GM13976 (cell line): ENCODE measurements at places on chromosomes 5 and 9.

DNA sequence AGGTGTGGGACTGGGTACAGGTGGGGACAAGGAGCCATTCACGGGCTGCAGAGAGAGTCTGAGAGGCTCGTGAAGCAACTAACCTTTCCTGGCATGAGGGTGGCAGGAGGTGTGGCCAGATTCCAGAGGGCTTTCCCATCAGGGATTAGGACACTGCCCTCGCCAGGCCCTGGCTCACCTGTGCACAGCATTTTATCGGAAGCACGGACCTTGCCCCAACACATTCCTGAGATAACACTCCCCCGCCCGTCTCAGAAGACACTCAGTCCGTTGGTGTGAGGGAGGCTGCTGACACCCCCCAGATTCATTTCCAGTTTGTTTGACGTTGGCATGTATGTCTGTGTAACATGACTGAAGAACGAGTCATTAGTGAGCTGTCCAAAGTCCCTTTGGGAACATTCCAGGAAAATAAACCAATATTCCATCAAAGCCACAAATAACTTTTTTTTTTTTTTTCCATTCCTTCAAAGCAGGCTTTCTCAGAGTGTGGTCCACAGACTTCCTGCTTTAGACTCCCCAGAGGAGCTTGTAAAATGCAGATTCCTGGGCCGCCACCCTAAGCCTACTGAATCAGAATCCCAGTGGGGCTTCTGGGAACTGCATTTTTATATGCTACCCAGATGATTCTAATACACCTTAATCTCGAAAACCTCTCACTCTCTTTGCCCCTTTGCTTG, 23.4 kb downstream of the WWC1 start:
- DNase-seq: no peak

DNA sequence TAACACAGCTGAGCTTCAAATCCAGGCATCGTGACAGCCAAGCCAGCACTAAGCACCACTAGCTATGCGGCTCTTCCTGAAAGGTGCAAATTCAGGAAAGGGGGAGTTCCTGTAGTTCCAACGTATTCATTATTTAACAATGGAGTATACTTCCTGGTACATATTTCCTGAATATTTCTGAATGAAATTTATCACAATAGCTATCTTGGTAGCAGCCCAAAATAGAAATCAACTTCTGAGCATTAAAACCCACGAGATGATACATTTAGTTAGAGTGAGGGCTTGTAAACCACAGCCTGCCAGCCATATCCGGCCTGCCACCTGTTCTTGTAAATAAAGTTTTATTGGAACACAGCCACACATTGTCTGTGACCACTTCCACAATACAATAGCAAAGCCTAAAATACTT, 109.7 kb upstream of the RETREG1 start:
- DNase-seq: no peak

DNA sequence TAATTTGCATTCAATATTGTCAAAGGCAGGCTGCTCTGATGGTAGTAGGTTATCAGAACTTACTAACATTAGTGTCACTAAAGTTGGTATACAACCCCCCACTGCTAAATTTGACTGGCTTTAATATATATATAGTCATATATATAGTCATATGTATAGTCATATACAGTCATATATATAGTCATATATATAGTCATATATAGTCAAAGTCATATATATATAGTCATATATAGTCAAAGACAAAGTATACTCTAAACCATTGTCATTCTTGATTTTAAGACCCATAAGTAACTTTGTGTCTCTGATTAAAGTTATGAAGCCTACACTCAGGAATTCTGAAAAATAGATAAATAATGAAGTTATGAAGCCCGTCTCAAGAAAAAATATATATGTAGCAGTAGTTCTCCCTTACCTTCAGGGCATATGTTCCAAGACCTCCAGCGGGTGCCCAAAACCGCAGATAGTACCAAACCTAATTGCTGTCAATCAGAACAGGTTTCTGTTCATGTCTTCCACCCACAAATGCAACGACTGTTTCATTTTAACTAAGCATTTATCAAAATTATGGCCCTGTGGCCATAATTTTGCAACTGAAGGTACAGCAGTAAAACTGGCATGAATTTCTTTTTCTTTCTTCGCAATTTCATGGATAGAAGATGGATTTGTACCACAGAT, 40.1 kb downstream of the TRPM6 start:
- no peak for DNase-seq

DNA sequence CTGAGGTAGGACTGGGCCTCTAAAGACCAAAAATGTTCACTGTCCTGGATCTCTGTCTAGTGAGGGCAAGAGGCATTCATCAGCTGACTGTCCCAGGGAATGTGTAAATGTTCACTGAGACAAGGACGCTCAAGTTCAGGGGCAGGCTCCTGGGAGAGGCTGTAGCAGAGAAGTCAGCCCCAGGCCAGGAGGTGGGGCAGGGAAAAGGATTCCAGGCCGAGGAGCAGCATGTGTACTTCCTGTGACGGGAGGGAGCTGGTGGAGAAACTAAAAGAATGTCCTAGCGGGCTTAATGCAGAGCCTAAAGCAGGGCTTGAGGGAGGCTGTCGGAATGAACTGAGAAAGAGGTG, 205.8 kb downstream of the GABBR2 start:
- no peak for DNase-seq

- DNase-seq: no peak
These were observed 4.7 kb downstream of the ATP6V0E1 start for GRCh38 chr5:172988276-172988675.

- peak; percentile 44 for DNase-seq
These were observed 1.0 kb downstream of the GGTA1 start for GRCh38 chr9:121498487-121499176.

DNA sequence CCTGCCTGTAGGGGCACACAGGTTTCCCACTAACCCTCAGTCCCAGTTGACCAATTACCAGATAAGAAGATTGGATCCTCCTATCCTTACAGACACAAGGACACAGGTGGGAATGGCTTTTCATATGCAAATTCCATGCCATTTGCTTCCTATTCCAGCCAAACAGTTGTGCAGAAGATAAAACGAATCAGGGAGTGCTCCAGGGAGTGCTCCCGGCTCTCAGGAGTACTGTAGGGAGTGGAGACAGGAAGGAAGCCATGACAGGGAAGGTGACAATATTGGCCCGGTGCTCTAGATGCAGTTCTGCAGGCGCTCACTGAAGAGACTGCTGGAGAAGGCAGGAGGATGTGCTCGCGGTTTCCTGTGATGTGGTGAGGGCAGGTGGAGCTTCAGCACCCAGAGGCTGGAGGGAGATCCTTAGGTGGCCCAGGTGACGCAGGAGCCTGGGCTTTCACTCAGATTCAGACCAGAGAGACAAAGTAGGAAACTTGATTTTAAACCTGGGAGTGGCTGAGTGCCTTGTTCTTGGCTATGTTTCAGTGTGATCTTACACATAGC, 260.0 kb downstream of the AUH start:
- DNase-seq: peak; percentile 52

DNA sequence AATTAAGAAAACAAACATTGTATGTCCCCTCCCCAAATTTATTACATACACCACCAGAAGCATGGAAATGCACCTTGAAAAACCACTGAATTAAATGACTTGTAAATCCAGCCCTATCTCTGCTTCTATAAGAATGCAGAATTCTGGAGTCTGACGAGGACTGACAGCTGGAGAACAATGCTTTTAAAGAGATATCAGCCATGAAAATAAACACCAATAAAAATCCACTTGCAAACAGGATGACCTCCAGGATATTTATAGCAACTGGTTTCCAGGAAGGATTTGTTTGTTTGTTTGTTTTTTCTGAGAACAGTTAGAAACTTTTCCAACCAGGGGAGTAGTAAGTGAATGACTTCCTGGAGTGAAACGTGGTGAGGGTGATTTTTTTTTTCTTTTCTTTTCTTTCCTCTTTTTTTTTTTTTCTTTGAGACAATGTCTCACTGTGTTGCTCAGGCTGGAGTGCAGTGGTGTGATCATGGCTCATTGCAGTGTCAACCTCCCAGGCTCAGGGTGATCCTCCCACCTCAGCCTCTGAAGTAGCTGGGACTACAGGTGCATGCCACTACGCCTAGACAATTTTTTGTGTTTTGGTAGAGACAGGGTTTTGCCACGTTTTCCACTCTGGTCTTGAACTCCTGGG, 38.7 kb upstream of the SLC36A1 start:
- DNase-seq: no peak

DNA sequence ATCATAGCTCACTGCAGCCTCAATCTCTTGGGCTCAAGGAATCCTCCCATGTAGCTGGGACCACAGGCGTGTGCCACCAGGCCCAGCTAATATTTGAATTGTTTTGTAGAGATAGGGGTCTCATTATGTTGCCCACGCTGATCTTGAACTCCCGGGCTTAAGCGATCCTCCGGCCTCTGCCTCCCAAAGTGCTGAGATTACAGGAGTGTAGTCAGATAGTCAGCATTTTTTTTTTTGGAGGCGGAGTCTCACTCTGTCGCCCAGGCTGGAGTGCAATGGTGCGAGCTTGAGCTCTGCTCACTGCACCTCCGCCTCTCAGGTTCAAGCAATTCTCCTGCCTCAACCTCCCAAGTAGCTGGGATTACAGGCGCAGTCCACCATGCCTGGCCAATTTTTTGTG, 1.6 kb upstream of the SAR1B start:
- DNase-seq: no peak

GRCh38 chr9:109934857-109935215, 154.8 kb downstream of the PALM2AKAP2 start:
- DNase-seq: no peak

GRCh38 chr5:73726606-73727231, 100.7 kb downstream of the ARHGEF28 start:
- DNase-seq: no peak

GRCh38 chr9:78158286-78158685, 77.6 kb upstream of the CEP78 start:
- no peak for DNase-seq

DNA sequence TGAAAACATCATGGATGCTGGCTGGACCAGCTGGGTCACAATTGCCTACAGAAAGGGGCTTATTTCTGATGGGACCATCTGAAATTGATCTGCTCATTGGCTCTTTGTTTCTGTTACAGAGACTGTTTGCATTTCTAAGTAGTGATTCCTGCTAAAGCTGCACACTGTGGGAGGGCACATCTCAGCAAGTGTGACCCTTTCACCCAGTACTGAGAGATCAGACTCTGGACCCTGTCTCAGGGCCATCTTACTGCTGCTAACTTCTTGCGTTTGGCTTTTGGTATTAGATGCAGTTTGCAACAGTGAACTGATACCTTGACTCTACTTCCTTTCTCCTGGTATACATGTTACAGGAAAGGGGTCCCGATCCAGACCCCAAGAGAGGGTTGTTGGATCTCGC, 24.5 kb upstream of the KDM4C start:
- no peak for DNase-seq

DNA sequence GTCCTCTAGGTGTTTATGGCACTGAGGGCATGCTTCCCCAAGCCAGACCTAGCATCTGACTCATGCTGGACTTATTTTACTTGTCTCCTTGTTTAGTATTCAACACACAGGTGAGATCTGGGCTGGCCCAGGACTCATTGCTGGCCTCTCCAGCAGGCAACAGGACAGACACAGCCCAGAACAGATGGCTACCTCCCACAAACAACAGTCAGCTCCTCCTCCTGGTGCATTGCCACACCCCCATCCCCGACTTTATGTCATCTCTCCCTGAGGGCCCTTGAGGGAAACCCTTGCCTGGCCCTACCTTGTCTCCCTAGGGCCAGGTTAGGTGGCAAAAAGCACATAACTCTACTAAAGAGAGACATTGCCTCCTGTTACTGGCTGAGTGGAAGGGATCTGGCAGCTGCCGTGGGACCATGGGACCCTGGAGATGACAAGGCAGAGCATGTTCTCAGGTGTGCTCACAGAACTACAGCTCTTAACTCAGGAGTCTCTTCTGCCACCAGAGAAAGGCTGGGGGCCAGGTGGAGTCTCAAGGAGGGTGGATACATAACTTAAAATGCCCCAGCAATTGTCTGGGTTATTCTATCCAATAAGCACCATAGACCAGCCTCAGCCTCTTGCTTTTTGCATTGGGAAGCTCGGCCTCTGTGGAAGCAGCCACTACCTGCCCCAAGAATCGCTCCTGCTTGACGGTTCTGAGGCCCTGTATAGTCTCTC, 2.3 kb downstream of the ACSL6 start:
- no peak for DNase-seq

- no peak for DNase-seq
These were observed 491.7 kb upstream of the FAM174A start for GRCh38 chr5:100043475-100043874.

- DNase-seq: no peak
These were observed 191.6 kb downstream of the TENT4A start for GRCh38 chr5:6904860-6905259.

- DNase-seq: no peak
These were observed 90.4 kb downstream of the SERINC5 start for GRCh38 chr5:80165452-80165851.

DNA sequence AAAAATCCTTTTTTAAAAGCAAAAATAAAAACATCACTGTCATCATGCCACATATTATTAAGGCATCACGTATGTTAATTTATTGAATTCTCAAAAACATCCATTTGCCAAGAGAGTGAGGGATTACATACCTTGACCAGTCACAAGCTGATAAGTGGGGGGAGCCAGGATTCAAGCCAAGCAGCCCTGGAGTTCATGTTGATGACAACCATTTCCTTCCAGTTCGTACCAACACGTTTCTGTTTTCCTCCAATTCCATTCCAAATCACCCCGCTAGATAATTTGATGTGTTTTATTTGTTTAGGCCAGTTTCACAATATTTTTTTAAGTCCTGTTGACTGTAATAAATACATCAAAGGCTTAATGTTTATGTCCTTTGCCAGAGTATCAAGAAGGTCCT, 53.0 kb downstream of the SLC1A3 start:
- no peak for DNase-seq

DNA sequence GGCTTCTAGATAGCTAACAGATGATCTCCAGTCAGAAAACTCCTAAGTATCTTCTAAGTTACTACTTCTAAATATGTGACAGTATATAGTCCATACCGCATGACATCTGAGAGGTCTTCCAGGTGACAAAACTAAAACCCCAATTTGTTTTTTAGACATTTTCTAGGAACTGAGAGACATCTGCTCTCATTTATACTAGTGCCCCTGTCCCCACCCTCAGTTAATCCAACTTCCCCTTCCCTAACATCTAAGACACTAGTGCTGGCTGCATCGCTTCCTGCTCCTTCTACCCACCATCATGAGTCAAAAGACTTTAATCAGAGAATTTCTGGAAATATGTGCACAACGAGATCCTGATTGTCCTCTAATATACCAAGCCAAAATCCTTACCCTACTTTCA, 37.9 kb downstream of the FBXW11 start:
- DNase-seq: no peak

- DNase-seq: no peak
These were observed 24.6 kb downstream of the SH3RF2 start for GRCh38 chr5:145960848-145961600.

DNA sequence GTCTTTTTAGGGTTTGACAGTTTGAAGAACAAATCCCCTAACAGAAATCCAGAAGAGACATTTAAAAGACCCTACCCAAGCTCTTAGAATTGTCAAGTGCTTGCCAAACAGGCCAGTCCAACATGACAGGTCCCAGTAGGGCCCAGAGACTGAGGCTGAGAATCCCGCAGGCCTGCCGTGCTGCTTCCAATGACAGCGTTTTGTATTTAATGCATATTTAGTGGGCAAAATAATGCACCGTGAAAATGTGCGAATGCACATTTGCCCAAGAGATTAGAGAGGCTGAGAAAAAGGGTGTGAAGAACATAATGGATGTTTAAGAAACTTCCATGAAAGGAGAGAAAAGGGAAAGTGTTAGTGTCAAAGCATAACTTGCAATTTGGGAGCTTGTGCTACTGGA, 57.6 kb downstream of the CD180 start:
- no peak for DNase-seq
